Cerebellum (tissue), 4 donors: ENCODE measurements at places on chromosomes 1 and 21.
A peak's percentile ranks its signal among the peaks of the same experiment; 100 is the strongest.

GRCh38 chr1:181204530-181204929 lies 116.0 kb downstream of the IER5 start:
- DNase-seq: no peak

DNA sequence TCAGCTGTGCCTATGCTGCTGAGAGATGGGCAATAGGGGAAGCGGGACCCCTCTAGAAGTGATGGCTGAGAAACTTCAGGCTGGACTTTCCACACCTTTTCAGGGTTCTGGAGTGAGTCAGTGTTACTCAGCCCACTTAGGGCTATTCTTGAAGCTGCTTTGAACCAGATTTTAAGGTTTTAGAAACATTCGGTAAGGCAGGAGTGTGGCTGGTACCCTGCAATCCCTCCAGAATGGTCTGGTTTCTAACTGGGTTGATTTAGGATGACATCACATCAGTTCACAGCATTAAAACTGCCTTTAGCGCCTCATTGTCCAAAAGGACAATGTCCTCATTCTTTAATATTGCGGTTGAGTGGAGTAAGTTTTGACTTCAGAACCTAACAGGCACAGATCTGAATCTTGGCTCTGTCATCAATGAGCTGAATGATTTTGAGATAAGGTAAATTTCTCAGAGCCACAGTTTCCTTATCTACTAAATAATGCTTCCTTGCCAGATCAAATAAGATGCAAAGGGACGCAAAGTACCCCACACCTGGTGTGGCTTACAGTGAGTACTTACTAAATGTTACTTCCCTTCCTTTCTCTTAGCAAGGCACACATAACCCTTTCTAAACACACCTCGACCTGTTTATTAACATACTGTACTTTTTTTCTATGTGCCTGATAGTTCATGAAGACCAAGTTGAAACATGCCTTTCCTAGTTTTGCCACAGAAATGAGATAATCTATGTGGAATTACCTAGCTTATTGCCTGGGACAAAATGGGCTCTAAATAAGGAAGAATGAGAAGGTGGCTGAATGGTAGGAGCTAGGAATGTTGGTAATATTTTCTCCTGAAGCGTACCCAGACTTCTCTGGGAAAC lies 209.8 kb downstream of the ROR1 start:
- no peak for DNase-seq

DNA sequence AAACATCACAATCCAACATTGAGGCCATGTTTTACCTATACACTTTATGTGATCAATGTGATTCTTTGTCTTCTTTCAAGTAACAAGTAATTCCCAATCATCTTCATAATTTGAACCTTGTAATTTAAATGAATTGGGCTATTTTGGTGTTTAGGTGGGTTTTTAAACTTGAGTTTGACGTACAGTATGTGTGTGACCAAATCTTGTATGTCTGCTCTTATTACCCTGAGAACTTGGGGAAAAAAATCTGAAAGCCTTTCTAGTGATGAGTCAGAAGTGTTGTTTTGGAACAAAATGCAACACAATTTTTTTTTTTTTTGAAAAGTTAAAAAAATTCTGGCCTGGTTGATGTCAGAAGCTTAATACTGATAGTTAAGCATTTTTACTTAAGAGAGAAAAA lies 68.5 kb downstream of the HHAT start:
- no peak for DNase-seq

- DNase-seq: no peak
Observed at GRCh38 chr1:41891199-41891896, 27.4 kb downstream of the HIVEP3 start.

DNA sequence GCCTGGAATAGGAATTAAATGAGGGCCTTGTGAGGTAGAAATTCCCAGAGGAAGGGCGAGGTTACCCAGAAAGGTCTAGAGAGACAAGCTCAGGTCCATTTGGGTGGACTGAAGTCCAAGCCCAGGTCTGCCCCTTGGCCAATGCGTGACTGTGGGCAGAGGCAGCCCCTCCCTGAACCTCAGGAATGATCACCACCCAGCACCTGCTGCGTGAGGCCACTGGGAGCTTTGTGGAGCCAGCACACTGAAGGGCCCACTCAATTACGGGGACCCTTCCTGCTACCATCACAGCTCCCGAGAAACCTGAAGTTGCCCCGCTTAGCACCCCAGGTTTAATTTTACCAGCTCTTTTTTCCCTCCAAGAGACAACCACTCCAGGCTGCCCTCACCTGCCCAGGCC lies 6.5 kb upstream of the MATN1 start:
- no peak for DNase-seq

DNA sequence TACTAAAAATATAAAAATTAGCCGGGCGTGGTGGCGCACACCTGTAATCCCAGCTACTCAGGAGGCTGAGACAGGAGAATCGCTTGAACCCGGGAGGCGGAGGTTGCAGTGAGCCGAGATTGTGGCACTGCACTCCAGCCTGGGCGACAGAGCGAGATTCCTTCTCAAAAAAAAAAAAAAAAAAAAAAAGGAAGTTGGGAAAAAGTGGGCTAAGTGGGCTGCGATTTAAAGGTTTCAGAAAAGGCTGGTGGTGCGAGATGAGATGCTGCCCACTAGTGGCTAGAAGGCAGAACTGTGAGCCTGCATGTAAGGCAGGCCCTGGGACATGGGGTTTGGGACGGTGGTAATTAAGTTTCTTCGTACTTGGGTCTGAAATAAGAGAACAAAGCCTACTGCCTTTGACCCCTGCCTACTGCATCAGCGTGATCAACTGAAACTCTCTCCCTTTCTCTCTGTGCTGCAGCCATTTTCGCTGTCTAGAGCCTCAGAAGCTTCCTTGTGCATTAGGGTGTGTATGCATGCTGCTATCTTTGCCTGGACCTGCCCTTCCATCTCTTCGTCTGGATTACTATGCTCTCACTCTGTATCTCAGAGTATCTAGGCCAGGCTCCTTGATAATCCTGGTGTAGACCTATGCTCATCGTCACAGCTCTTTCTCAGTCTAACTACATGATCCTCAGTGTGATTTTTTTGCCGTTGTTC lies 12.4 kb downstream of the FMOD start:
- peak; percentile 83 for DNase-seq

- DNase-seq: no peak
Observed at GRCh38 chr1:156553860-156554485, 18.4 kb downstream of the IQGAP3 start.

- no peak for DNase-seq
Observed at GRCh38 chr1:181192316-181192715, 103.8 kb downstream of the IER5 start.

DNA sequence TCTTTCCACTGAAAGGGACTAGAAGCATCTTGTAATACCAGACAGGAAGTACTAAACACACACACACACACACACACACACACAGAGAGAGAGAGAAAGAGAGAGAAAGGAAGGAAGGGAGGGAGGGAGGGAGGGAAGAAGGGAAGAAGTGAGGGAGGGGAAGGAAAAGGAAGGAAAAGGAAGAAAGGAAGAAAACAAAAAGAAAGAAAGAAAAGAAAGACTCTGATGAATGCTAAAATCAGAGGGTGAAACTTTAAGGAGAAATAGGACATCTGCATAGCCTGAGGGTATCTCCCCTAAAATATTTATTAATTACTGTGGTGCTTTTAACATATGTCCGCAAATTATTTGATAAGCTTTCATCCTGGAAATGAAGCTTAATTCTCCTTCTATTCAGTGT lies 10.6 kb downstream of the TRIT1 start:
- DNase-seq: no peak

- DNase-seq: no peak
Observed at GRCh38 chr1:193685986-193686385, 499.6 kb upstream of the B3GALT2 start.

DNA sequence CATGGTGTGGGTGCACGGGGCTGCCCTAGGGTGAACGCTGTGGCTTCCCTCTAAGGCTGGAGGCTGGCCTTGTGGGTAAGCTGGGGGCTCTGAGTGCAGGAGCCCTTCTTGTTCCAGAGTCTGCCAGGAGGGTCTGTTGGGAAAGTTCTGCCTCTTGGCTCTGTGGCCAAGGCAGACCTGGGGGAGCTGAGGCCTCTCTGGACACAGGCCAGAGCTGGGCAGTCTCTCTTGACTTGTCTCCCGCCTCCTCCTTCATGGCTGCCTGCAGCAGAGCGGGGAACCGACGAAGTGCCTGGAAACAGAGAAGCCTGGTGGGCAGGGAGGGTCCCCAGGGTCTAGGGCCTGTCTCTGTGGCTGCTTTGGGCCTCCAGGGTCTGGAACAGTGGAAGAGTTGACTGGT lies 30.3 kb upstream of the PEX10 start:
- DNase-seq: no peak

GRCh38 chr21:26939601-26940111 lies 27.2 kb downstream of the ADAMTS5 start:
- DNase-seq: no peak

GRCh38 chr1:21813542-21813941 lies 1.5 kb downstream of the LDLRAD2 start:
- DNase-seq: no peak

DNA sequence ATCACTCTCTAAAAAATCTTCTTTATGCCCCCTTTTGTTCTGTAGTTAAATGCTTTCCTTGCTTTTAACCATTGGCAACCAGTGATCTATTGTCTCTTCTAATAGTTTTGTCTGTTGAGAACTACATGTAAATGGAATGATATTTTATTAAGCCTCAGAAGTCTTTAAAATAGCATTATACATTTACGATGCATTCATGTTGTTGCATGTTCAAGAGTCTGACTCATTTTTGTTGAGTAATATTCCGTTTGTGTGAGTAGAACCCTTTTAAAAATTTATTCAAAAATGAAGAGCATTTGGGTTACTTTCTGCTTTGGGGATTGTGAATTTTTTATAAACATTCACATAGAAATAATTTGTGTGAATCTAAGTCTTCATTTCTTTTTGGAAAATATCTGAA lies 1352.9 kb downstream of the NCAM2 start:
- DNase-seq: no peak

DNA sequence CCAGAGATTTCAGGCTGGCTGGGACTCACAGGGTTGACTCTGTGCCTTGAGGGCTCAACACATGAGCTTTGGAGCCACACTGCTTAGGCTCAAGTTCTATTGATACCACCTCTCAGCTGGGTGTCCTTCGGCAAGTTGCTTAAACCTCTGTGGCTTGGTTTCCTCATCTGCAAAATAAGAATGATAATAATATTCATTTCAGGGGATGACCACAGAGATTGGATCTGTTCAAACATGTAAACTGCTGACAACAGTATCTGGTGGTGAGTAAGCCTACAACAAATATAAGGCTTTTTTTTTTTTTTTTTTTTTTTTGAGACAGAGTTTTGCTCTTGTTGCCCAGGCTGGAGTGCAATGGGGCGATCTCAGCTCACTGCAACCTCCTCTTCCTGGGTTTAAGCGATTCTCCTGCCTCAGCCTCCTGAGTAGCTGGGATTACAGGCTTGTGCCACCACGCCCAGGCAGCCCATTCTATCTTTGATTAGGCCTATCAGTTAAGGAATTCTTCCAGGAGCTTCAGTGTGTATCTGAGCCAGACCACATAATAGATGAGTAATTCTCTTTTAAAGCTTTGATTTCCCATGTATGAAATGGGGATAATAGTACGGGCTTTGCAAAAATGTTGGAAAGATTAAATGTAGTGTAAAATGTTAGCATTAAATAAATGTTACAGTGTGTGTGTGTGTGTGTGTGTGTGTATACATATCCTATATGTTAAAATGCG lies 437.6 kb downstream of the PRDM2 start:
- DNase-seq: no peak
